SK-N-MC (cell line): ENCODE measurements at places on chromosomes 11 and 22.

DNA sequence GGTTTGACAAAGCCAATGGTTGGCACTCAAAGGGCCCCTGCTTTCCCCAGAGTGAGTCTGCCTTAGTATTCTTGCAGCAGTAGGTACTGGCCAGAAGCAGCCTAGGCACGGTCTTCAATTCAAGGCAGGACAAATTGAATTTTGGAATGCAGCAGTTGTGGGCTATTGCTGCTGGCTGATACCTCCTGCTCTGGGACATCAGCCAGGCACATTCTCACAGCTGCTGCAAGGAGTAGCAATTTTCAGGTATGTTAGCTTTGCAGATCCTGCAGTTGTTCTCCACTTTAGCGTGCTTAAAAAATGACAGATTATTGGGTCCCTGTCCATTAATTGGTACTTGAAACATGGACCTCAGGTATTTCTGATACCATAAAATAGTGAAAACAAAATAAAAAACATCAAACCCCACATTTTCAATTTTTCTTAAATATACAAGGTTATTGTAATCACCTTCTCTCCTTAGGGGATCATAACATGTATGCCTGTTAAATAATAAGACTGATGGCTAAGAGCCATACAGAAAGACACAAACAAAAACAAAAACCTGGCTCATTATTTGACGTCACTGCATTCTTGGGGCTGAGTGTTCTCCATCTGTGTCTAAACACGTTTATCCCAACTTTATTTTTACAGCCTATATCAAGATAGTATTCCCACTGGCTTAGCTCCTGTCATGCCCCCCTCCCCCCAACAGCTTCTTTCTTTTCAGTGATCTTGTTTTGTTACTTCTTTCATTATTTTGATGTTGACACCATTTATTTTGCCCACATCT, 85.1 kb upstream of the CARD18 start:
- no peak for DNase-seq

- no peak for DNase-seq
These were observed 161.8 kb downstream of the SPON1 start for GRCh38 chr11:14124350-14124749.

DNA sequence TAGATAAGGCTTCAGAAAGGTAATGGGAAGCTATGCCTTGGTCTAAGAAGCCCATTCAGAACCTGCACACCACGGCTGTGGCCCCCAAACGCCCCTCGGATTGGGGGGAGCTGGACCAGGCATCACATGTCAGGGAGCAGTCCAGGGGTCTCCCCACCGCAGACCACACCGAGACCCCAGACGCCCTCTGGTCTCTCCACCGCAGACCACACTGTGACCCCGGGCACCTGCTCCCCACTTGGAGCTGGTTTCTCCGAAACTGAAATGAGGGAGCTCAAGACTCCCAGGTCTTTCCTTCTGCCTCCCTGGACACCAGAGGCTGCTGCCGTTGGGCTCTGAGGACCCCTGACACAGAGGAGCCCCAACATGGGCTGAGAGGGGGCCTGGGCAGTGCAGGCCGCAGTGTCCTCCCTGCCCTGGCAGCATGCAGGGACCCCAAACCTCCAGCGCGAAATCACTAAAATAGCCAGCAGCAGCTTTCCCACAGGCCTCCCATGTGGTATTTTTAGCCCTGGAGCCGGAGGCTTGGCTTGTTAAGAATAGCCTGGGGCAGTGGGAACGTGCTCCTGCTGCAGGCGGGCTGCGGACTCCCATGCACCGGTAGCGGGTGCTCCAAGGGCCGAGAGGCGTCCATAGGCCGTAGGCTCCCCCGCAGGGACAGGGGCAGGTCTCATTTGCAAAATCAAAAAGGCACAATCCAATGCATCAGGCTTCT, 7.7 kb downstream of the LINC01488 start:
- no peak for DNase-seq

DNA sequence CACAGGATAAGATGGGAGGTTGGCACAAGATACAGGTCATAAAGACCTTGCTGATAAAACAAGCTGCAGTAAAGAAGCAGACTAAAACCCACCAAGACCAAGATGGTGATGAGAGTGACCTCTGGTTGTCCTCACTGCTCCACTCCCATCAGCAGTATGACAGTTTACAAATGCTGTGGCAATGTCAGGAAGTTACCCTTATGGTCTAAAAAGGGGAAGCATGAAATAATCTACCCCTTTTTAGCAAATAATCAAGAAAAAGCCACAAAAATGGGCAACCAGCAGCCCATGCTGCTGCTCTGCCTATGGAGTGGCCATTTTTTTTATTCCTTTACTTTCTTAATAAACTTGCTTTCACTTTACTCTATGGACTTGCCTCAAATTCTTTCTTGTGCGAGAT, 8.7 kb upstream of the PIWIL4 start:
- DNase-seq: no peak

GRCh38 chr11:46117842-46118241, 3.4 kb downstream of the PHF21A start:
- no peak for DNase-seq

DNA sequence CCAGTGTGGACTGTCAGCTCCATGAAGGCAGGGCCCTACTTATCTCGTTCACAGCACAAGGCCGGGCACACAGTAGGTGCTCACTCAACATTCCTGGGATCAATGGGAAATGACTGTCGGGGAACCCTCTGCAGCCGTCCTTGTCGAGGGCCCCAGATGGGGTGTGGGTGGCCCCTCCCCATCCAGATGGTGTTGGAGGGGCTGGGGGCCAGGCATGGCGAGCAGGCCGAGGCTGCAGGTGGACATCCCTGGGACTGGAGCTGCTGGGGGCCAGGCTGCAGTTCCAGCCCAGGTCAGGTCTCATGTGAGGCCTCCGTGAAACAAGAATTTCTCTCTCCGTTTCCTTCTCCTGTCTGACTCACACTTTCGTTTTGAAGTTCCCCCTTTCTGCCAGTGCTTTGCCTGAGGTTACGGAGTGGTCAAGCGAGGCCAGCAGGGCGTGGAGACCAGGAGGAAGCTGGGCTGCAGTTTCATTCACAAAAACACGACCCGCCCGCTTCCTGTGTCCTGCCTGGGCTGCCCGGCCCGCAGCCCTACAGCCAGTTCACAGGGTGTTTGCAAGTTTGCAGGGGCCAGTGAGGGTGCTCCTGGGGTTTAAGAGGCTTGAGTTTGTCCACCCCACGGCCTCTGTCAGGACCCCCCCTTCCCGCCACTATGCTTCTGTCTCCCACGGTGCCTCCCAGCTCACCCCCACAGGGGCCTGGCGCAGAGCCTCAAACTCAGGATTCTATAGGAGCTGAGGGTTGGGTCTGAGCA, 4.5 kb downstream of the MYEOV start:
- DNase-seq: no peak
